Activated CD4-positive, alpha-beta T cell treated with anti-CD3 and anti-CD28 coated beads, Interleukin-2, amount 50 U/mL, for 48 hours (primary cell): ENCODE measurements at places on chromosomes 7 and 10.

DNA sequence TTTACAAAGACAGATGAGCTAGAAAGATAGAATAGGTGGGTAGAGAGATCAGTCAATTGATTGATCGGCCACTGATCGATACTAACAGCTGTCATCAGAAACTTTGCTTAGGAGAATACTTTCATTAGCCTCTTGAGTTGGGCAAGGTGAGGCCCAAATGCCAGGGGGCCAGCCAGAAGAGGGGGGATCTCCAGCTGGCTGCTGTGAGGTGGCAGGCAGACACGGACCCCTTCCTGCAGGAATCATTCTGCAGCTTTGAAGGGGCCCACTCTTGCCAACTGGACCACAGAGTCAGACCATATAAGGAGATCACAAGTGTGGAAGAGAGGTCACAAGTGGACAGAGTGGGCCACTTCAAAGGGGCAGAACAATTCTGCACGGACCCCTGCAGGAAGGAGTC is 62.9 kb upstream of the DOCK1 start:
- no peak for DNase-seq

- no peak for DNase-seq
Observed at GRCh38 chr7:129176916-129177710, 11.3 kb upstream of the SMO start.

- DNase-seq, result no peak
Observed at GRCh38 chr10:84097787-84098353, 41.4 kb upstream of the GHITM start.

- no peak for DNase-seq
Observed at GRCh38 chr10:88120075-88120474, 256.6 kb downstream of the PTEN start.

GRCh38 chr10:10133281-10133680 is 884.4 kb upstream of the CELF2 start:
- DNase-seq, result no peak

- DNase-seq, result no peak
Observed at GRCh38 chr7:43953071-43953470, 26.8 kb downstream of the UBE2D4 start.

GRCh38 chr7:80609751-80610150 is 28.7 kb upstream of the CD36 start:
- DNase-seq, result no peak
